OCI-LY7 (cell line): ENCODE measurements at places on chromosomes 13 and 19.

DNA sequence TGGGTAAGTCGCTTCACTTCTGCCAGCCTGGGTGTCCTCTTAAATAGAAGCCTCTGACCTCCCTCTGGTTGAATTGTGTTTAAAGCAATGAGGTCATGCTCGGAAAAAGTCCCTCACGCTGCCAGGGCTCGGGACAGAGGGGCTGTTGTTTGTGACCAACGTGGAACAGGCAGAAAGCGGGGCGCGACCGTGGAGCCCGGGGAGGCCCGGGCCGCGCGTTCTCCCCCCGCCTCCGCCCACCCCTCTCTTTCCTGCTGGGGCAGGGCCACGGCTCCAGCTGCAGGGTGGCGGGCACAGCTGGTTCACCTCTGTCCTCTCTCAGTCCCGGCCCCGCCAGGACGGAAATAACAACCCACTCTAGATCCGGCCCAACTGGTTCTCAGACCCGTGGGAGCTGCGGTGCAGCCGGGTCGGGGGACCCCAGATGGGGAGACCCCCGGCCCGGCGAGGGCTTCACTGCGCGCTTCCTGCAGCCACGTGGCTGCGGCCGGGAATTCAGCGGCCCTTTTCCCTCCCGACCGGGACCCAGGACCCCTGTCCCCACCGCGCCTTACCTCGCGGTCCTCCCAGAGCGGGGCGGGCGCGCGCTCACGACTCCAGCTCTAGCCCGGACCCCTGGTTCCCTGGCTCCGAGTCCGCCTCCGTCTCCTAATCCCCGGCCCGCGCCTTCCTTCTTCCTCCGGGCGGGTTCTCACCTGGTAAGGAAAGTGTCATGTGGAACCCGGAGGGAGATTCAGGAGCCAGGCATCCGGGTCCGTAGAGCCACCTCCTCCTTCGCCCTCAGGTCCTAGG is 1.9 kb downstream of the CDC42EP5 start:
- no peak for DNase-seq

GRCh38 chr13:24683351-24683750 is 3.1 kb downstream of the ATP12A start:
- DNase-seq = no peak

DNA sequence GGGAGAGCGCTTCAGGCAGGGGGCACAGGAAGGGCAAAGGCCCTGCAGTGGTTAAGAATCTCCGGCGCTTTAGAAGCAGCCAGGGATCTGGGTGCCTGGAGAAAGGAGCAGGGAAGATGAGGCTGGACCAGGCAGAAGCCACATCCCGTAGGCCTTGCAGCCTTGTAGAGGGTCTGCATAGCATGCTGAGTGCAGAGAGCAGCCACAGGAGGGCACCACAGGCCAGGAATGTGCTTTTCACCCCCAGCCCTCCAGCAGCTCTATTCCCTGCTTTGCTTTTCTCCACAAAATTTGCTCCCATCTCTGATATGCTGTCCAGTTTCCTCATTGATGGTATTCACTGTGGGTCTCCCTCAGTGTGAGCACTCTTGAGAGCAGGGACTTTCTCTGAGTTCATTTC is 5.7 kb downstream of the WDR62 start:
- DNase-seq = peak; percentile 36

- no peak for DNase-seq
Measured at GRCh38 chr13:111623208-111623607, 302.8 kb downstream of the TEX29 start.

- no peak for DNase-seq
Measured at GRCh38 chr13:106915146-106915545, 347.2 kb upstream of the ARGLU1 start.

DNA sequence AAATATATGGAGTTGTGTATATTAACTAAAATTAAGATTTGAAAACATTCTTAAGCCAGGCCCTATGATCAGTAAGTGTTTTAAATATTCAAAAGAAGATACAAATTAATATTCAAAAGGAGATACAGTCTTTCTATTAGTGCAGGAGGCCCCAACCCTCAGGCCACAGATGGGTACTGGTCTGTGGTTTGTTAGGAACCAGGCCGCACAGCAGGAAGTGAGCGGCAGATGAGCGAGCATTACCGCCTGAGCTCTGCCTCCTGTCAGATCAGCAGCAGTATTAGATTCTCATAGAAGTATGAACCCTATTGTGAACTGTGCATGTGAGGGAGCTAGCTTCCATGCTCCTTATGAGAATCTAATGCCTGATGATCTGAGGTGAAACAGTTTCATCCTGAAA is 232.9 kb downstream of the FOXO1 start:
- DNase-seq = peak; percentile 86

DNA sequence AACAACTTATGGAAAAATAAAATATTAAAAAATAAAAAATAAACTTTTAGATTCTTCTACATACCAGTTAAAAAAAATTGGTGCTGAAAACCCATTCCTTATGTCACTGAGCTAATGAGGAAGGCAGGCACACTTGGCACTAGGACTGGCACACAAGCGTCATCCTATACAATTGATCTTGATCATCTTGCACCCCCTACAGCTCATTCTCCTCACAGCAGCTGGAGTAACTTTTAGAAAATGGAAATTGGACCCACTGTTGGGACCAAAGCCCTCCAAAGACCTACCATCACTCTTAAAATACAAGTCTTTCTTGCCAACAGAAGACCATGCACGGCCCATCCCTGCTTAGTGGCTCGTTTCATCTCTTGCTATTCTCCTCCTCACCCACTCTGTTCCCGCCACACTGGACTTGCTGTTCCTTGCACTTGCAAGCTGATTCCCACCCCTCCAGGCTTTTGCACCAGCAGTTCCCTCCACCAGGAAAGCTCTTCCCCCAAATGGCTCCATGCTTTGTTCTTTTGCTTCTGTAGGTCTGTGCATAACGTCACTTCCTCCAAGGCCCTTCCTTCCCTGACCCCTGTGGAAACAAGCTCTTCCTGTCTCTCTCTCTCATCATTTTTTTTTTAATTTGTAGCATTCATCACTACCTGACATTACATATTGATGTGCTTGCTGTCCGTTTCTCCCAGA is 11.6 kb downstream of the CTU1 start:
- no peak for DNase-seq

DNA sequence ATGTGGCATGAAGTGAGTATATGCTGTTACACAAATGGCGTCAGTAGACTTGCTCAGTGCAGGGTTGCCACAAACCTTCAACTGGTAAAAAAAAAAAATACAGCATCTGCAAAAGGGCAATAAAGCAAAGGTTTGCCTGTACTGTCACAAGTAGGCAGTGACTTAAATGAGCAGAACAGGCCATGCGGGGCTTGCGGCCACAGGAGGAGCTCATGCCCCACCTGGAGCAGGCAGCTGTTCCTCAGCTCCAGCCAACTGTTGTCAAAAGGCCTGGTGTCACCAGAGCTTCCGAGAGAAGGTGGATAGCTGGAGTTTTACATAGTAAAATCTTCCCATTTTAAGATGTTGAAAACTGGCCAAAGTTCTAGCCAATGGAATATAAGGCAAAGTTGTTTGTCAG is 7.7 kb downstream of the ATP7B start:
- no peak for DNase-seq

GRCh38 chr13:110347535-110348308 is 40.6 kb downstream of the COL4A2 start:
- no peak for DNase-seq

DNA sequence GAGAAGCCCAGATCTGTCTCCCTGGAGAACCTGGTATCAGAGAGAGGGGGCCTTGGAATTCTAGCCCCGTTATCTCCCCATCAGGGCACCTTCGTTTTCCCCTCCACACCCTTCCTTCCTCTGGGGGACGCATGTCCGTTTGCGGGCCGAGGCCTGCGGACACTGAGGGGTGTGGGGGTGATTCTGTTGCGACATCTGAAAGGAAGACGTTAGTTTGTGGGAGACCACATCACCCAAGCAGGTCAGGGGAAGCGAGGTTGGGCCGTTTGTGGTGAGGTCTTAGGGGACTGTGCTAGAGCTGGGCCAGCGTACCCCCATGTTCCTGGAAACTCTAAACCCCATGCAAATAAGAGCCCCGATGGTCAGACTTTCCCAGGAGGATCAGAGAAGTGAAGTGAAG is 3.7 kb upstream of the HSH2D start:
- no peak for DNase-seq

DNA sequence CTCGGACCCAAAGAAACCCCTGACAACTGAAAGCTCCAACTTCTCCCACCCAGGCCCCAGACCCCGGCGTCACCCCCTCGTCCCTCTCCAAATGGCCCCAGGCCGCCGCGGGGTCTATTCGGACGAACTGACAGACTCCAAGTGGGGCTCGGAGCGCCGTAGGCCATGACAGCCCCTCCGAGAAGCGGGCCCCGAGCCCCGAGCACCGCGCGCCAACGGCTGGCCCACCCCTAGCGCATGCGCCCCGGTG is 360 bp downstream of the DDX39A start:
- peak; percentile 85 for DNase-seq

GRCh38 chr13:54373211-54373610 is 1344.6 kb downstream of the OLFM4 start:
- DNase-seq = no peak

DNA sequence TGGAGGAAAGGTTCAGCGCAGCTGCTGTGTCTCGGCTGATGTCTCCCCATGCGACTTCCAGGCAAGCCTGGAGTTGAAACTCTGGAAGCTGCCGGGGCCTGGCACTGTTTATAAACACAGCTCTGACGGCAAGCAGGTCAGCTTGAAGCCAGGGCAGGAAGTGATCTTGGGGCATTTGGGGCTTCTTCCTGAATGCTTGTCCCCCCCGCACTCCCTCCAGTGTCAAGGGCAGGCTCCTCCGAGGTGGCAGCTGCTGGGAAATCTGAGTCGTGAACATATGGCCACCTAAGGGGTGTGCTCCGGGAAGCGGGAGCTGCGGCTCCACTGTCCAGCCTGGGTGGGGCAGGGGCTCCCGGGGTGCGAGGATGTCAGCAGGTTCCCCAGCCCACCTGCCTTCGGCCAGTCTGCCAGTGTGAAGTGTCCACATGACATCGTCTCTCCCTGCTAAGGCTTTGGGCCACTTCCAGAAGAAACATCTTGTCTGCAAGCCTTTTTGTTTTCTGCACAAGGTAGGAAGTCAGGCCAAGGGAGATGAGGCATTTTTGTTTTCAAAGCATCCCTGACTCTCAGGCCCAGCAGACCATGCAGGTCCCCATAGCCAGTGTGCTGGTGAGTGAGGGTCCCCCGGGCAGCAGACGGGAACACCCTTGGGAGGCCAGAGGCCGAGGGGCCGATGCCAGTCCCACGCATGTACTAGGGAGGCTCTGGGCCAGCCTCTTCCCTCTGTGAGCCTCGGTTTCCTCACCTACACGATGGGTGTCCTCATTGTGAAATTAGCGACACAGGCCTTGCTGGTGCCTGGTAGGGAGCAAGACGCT is 2.7 kb downstream of the PIAS4 start:
- DNase-seq = no peak

GRCh38 chr13:52845766-52846566 is 2.5 kb downstream of the PCDH8 start:
- DNase-seq = no peak

DNA sequence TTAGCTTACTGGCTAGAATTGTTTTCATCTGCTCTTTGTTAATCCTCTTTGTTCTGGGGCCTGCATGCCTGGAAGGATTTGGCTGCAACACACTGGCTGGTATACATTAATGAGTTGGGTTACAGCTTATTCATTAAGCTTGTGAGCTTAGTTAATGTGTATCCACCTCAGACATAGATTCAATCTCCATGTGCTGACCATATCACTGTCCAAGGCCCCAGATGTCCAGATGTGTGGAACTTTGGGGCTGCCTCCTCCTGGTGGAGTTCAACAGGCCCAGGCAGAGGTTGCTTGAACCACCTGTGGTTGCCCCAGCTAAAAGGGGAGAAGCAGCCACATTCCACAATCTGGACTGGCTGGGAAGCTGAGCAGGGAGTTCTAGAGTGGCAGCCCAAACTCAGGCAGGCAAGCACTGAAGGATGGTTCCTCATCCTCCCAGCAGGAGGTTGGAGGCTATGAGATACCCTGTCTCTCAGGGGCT is 5.4 kb downstream of the DIAPH3 start:
- no peak for DNase-seq

DNA sequence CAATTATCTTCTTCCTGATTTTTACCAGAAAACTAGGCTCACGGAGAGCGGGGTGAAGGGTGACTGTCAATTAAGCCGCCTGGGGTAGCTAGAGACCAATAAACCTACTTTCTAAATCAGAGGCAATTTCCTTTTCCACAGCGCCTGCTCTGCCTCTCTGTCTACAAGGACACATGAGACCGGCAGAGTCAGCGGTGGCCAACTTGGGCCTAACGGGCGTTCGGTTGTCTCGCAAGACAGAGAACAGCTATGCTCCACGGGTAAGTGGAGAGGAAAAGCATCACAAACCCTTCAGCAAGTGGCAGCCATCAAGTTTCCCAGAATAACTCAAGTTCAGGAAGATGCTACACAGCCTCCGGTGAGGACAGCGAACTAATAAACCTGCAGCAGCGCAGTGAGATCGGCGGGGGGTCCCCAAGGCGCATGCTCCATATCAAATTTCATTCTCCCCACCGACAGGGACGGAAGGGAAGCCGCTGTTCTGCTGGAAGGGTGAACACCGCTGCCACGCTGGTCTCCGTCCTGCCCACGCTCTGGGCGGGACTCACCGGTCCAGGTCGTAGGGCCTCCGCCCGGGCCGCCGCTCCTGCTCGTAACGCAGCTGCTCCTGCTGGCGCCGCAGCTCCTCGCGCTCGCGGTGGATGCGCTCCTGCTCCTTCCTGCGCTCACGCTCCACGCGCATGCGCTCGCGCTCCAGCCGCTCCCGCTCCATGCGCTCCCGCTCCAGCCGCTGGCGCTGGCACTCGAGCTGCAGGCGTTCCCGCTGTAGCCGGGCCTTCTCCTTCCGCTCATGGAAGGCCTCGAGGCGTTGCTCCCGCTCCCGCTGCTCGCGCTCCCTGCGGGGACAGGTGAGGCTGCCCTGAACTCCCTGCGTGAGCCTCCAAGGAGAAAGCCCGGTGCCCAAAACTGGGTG is 25.8 kb upstream of the TINCR start:
- DNase-seq = no peak

GRCh38 chr13:41681587-41681986 is 224.2 kb downstream of the RGCC start:
- no peak for DNase-seq

DNA sequence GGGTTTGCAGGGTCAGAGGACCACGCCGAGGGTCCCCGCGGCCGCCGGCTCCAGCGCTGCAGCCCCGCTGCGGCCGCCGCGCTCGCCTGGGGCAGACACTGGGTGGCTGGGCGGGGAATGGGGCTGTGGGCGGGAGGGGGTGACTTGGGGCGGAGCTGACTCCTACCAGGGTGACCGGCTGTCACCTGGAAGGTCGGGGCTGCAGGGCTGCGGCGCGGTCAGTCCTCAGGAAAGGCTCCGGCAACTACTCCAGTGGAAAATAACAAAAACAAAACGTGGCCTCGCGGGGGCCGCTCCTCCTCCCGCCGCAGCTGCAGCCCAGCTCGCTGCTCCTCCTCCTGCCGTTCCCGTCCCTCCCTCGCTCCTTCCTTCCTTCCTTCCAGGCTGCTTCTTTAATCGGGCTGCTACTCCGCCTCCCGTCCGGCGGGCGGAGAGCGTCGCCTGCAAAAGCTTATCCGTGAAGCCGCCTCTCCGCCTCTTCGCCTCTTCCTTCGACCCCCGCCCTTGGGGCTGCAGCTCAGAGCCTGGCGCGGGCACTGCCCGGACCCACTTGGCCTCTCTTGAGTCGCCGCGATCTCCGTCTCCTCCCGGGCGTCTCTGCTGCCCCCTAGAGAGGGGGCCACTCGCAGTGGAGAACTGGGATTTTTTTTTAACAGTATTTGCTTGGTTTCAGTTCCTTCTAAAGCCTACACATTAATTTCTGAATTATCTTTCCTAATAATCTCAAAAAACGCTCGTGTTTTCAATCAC is at the start of gene TBC1D4:
Gene TBC1D4 (minus strand): TSS at position 100 of the 750 bp plus-strand sequence. CDS start 402 bp downstream, outside the sequence.
- DNase-seq = peak; percentile 91
